Common myeloid progenitor, CD34-positive (primary cell): ENCODE measurements at places on chromosomes 6 and 20.

DNA sequence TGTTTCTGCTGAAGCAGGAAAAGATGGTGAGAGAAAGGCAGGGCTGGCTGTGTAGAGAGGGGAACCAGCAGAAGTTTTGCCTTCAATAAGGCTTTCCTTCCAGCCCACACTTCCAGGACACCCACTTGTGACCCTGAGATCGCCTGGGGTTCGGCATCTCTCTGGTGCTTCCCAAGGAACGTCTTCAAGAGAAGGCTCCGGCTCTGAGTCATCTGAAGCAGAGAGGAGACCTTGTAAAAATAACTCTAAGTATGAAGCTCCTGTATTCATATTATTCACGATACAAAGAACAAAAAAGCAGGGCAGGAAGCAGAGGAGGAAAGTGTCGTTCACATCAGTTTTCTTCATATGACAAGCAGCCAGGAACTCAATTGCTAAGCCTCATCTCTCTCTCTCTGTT lies 95.4 kb upstream of the MRPS10 start:
- H3K27me3 ChIP-seq = no peaks in the 10 kb centered on the region
- no peak overlapping the region for H3K27ac ChIP-seq
- no peaks in the 10 kb centered on the region for H3K36me3 ChIP-seq
- peaks cover 6% of the 10 kb centered on the region for H3K4me1 ChIP-seq

GRCh38 chr6:145028144-145028818 lies 707.0 kb downstream of the EPM2A start:
- no peaks in the 10 kb centered on the region for H3K36me3 ChIP-seq
- H3K4me1 ChIP-seq = no peaks in the 10 kb centered on the region
- no peaks in the 10 kb centered on the region for H3K27me3 ChIP-seq
- no peak overlapping the region for H3K27ac ChIP-seq
- no peak overlapping the region for H3K4me3 ChIP-seq

DNA sequence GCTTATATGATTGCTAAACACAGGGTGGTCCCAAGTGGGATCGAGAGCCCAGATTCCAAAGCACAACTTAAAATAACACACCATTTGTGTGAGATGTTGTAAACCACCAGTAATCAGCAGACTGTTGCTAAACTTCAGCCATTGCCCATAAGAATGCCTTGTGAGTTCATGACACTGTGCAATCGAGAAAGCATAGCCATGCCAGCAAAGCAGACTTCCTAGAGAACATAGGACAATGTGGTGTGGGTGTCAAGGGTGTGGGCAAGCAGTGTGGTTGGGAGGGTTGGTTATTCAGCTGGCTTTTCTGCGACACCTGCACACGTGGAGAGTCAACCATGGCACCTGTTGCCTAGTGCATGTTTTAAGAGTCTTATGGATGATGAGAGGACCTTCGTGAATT lies 16.1 kb upstream of the CALHM6 start:
- no peaks in the 10 kb centered on the region for H3K27me3 ChIP-seq
- H3K36me3 ChIP-seq = no peaks in the 10 kb centered on the region
- H3K27ac ChIP-seq = no peak overlapping the region
- DNase-seq = no peak
- H3K4me3 ChIP-seq = no peak overlapping the region

DNA sequence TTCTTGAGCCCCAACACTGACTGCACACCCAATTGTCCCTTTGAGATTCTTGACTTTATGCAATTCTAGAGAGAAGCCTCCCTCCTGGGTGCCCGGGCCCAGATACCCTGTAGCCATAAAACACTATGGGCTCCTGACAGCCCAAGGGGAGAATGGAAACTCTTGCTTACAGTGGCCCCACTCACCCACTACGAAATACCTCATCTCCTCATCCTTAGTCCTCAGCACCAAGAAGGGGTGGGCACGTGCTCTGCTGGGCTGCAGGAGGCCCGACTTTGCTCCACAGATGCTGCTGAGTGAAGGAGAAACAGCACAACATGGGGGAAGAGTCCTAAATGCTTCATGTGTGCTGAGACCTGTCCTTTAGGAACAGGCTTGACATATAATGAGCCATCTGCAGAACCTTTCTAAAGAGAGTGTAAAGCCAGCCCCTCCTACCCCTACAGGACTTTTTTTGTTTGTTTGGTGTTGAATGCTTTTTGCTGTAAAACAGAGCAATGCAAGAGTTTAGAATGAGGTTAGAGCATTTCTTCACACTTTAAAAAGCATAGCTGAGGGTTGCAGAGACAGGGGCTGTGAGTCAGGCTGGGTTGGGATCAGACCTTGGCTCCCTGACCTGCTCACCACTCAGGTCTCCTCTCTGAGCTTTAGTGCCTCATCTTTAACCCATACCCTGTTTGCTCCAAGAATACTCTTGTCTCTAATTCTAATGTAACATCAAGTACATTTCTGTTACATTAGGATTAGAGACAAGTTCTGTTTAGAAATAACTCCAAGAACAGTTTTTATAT lies 17.6 kb upstream of the SIRPG start:
- no peak for DNase-seq
- no peak overlapping the region for H3K27ac ChIP-seq
- H3K36me3 ChIP-seq = no peaks in the 10 kb centered on the region

DNA sequence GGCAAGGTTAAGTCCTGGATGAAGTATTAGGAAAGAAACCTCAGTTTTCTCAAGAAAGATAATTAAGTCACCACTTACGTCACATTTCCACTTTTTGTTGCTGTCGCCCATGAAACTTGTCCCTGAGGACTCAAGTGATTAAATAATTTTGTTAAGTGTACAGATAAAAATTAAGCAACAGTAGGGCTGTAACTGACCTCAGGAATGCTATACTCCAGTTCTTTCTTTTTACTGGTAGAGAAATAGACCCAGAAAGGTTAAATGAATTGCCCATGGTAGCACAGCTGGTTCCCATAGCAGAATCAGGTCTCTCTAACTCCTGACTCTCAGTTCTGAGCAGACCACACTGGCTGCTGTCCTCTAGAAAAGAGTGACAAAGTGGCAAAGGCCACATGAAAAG lies 54.5 kb downstream of the CLIC5 start:
- no peak for DNase-seq
- H3K27me3 ChIP-seq = no peaks in the 10 kb centered on the region
- H3K4me3 ChIP-seq = no peak overlapping the region
- peaks cover 3% of the 10 kb centered on the region for H3K4me1 ChIP-seq
- no peak overlapping the region for H3K27ac ChIP-seq

DNA sequence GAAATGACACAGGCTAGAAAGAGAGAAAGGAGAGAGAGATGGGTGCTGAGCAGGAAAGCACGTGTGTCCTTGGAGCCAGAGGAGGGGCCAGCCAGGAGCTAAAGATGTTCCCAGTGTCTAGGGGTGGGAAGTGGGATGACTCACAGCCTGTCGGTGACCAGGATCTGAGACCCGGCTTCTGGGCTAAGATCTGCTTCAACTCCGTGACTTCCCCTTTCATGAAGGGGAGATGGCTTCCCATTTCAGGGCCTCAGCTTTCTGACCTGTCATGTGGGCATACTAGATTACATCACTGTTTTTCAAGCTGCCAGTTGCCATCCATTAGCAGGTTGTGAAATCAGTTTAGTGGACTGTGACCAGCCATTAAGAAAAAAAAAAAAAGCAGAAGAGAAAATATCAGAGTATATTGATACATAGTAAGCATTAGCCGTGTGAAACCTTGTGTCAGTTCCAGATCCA lies 5.4 kb downstream of the TGM3 start:
- DNase-seq = peak; percentile 79
- peaks cover 4% of the 10 kb centered on the region for H3K4me1 ChIP-seq
- no peak overlapping the region for H3K27ac ChIP-seq

- no peaks in the 10 kb centered on the region for H3K36me3 ChIP-seq
- no peak overlapping the region for H3K27ac ChIP-seq
- H3K4me1 ChIP-seq = no peaks in the 10 kb centered on the region
- no peak overlapping the region for H3K4me3 ChIP-seq
Observed at GRCh38 chr20:10681494-10681893, 7.7 kb upstream of the JAG1 start.

DNA sequence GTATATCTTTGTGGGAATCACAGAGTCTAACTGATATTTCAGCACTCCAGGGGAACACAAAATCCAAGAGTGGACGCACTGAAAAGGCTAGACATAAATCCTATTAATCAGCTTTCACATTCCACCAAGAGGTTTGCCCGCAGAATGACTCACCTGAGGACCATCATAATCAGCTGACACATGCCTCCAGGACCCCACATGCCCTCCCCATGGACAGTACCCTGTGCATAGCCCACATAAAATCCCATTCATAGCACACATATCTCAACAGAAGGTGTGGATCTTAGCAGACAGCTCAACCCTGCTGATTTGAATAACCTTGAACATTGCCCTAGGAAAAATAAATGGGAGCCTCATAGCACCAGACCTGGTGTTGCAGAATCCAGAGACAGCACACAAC lies 246.8 kb upstream of the TENT5A start:
- no peak overlapping the region for H3K4me3 ChIP-seq
- no peaks in the 10 kb centered on the region for H3K36me3 ChIP-seq
- H3K4me1 ChIP-seq = no peaks in the 10 kb centered on the region
- H3K27ac ChIP-seq = no peak overlapping the region
- no peaks in the 10 kb centered on the region for H3K27me3 ChIP-seq

DNA sequence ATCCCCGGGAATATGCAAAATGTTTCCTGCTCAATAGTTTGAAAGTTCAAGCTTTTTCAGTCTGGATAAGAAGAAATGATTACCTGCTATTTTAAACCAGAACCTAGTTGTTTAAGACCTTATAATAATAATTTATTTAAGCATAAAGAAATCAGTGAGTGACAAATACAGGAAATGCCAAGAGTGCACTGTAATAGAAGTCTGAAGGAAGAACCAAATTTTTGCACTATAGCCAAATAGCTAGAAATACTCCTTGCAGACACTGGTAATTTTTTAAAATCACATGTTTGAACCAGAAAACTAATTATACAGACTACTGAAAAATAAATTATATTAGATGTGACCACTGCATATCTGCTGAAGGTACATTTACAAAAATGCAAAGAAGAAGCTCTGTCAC lies 93.2 kb downstream of the MMS22L start:
- peaks cover 16% of the 10 kb centered on the region for H3K36me3 ChIP-seq
- no peak overlapping the region for H3K4me3 ChIP-seq
- H3K27me3 ChIP-seq = no peaks in the 10 kb centered on the region
- no peaks in the 10 kb centered on the region for H3K4me1 ChIP-seq
- H3K27ac ChIP-seq = no peak overlapping the region

DNA sequence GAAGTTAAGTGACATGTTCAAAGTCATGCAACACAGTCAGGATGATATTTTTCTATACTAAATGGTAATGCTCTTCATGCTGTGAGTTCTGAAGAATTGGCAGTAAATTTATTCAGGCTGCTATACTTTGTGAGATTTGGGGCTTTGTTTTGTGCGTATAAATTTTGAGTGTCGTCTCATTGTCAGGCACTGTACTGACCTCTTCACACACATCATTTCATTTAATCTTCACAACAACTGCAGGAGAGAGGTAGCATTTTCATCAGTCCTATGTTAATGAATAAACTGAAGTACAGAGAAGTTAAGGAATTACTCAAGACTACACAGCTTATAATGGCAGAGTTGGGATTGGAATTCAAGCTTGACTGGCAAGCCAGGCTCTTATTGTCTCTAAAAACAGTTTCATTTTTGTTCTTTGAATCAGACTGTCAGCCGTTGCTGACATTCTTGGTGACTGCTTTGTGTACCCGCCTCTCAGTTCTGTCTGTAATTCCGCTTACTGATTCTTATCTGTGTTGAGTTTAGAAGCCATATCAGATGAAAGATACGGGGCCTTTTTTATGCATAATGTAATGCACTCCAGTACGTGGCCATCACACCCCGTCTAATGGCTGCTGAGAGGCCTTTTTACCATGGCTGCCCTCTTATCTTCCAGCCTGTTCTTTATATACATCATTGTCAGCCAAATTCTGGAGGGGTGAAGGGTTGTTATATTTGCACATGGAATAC lies 274.9 kb downstream of the UTRN start:
- no peak for DNase-seq
- H3K4me3 ChIP-seq = no peak overlapping the region
- no peaks in the 10 kb centered on the region for H3K27me3 ChIP-seq
- H3K4me1 ChIP-seq = no peaks in the 10 kb centered on the region

DNA sequence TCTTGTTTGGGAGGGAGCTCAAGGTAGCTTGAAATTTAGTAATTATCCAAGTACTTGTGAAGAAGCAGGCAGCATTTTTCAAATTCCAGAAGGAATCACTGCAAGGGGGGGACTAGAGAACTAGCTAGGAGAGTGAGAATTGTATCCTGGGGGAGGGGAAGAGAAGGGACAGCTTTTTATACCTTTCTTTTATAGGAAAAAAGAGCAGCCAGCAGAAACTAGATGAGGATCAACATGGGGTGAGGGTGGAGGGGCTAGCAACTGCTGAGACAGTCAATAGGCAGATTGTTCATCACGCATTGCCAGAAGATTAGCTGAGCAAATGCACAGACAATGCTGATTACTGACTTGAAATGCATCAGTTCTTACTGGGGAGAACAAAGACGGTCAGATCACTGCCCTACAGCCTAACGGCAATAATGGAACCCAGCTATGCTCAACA lies 514.3 kb upstream of the CITED2 start:
- no peak for DNase-seq
- no peaks in the 10 kb centered on the region for H3K27me3 ChIP-seq
- no peak overlapping the region for H3K27ac ChIP-seq
- H3K4me3 ChIP-seq = no peak overlapping the region
- peaks cover 6% of the 10 kb centered on the region for H3K4me1 ChIP-seq

- no peaks in the 10 kb centered on the region for H3K27me3 ChIP-seq
- no peaks in the 10 kb centered on the region for H3K4me1 ChIP-seq
- no peak overlapping the region for H3K27ac ChIP-seq
- H3K4me3 ChIP-seq = no peak overlapping the region
- H3K36me3 ChIP-seq = no peaks in the 10 kb centered on the region
- no peak for DNase-seq
Observed at GRCh38 chr6:2433266-2433665, 187.9 kb upstream of the GMDS start.

GRCh38 chr6:160424256-160424655 lies 76.1 kb downstream of the SLC22A3 start:
- no peak overlapping the region for H3K4me3 ChIP-seq
- H3K4me1 ChIP-seq = no peaks in the 10 kb centered on the region
- peaks cover 48% of the 10 kb centered on the region for H3K27me3 ChIP-seq
- DNase-seq = no peak

- H3K4me3 ChIP-seq = no peak overlapping the region
- no peak for DNase-seq
- peaks cover 14% of the 10 kb centered on the region for H3K36me3 ChIP-seq
Observed at GRCh38 chr6:82182756-82183155, 64.8 kb downstream of the IBTK start.

DNA sequence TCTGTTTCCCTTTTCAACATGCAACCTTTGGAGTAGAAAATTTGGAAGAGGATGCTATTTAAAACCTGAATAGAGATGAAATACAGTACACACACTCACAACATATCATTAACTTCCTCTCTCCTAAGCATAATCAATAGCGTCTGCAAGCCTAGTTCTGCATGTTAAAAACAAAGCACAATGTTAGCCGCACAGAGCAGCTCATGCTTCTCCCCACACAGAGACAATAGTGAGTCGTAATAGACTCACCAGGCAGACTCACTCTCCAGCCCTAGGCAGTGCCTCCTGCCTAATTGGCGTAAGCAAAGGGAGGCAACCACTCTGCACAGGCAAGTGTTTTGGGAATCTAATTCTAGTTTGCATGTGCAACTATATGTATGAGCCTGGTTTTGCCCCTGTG lies 45.8 kb upstream of the ARID1B start:
- no peaks in the 10 kb centered on the region for H3K36me3 ChIP-seq
- no peak for DNase-seq
- H3K4me3 ChIP-seq = no peak overlapping the region
- no peaks in the 10 kb centered on the region for H3K4me1 ChIP-seq

GRCh38 chr6:125301435-125302391 lies at the start of gene HDDC2:
HDDC2 (minus strand) TSS chr6:125301967; CDS start chr6:125301932, 35 bp downstream.
- peak within 1 kb of the TSS; percentile 76 for H3K27ac ChIP-seq
- peak; percentile 33 for DNase-seq
- H3K27me3 ChIP-seq = peaks cover 5% of the 10 kb centered on the region
- peak within 1 kb of the TSS; percentile 68 for H3K4me3 ChIP-seq
